ENCODE measurements at places on chromosomes 12 and 14.

DNA sequence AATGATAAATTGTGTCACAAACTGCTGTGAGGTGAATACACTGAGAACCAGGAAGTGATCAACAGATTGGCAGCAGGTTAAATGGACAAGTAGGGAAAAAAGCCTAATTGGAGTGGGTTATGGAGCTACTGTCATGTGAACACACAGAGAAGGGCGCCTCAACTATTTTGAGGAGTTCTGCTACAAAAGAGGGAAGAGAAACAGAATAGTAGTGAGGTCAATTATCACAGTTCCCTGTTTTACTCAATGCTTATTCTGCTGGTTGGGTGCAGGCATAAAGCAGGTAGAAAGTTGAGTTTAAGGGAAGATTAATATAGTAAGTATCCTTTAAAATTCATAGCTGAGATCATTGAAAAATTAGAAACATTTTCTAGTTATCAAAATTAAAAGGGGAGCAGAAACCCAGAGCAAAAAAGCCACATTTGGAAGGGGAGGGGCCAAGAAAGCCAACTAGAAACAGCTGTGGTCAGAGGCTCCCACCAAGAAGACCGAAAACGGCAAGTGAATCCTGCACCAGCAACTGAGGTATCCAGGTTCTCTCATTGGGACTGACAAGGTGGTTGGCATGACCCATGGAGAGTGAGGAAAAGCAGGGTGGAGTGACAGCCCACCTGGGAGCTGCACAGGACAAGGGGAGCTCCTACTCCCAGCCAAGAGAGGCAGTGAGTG, 105.7 kb downstream of the ZC3H14 start:
- peaks cover 5% of the 10 kb centered on the region for H3K27me3 ChIP-seq
- no peak for DNase-seq
- no peak overlapping the region for H3K4me3 ChIP-seq

DNA sequence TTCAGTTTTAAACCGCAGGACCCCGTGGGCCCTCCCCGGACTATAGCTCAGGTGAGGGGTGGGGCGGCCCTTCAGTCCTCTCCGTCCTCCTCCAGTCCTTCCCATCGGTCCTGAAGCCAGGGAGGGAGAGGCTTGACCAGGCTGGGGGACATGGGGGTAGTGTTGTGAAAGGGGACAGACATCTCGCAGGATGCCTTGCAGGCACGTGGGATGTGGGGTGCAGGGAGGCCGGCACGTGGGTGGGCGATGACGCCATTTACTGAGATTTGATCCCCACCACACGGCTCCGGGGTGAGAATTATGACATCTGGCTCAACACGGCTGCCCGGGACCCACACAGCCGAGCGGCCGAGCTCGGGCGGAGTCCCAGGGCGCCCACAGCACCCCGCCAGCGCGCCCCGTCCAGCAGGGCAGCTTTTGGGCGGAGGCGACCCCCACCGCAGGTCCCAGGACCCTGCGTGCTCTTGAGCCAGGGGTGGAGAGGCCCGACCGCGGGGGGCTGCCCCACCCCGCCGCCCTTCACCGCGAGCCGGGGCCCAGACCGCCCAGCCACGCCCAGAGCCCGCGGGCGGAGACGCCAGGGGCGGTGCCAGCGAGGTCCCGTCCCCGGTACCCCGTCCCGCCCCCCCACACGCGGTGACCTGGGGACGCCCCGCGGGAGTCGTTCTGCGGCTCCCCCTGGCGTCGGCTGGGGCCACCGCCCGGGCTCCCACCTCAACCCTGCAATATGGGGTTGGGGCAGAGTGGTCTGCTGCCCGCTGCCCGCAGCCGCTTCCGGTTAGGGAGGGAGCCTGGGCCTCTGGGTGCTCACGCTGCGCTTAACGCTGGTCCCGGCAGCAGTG, 3.3 kb upstream of the EXOC3L4 start:
- H3K4me3 ChIP-seq, result peak overlapping the region; percentile 68
- peak; percentile 64 for DNase-seq
- peak overlapping the region; percentile 36 for H3K27ac ChIP-seq
- H3K36me3 ChIP-seq, result no peaks in the 10 kb centered on the region

DNA sequence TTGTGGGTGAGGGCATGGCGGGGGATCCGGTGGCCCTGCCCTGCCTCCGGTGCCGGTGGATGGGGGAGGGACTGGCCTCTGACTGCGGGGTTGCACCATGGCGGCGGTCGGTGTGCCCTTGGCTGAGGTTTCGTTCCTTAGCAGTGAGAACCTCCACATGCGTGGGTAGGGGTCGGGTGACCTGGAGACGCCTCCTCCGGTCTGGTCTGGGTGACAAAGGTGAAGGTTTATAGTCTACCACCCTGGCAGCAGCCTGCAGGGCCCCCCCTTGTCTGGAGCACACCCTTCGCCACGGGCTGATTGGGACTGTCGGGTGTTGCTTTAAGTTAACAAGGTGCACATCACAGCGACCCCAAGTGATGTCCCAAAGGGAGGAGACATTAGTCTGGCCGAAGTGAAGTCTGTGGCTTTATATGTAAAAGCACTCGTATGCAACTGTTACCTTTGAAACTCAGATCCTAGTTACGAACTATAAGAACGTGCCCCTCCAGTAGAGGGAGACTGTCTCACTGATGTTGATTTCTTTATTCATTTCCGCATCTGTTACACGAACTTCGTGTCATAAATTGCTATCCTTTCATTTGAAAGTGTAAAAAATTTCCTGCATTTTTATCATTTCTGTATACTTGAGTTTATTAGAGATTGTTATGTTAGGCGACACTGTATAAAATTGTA, 74.4 kb downstream of the WDR20 start:
- peaks cover 34% of the 10 kb centered on the region for H3K36me3 ChIP-seq
- DNase-seq, result no peak
- no peak overlapping the region for H3K4me3 ChIP-seq
- no peaks in the 10 kb centered on the region for H3K27me3 ChIP-seq

- peaks cover 74% of the 10 kb centered on the region for H3K4me1 ChIP-seq
- peak overlapping the region; percentile 88 for H3K4me3 ChIP-seq
- H3K27ac ChIP-seq, result peak overlapping the region; percentile 94
- H3K36me3 ChIP-seq, result no peaks in the 10 kb centered on the region
These were observed 27.7 kb upstream of the HIGD1C start for GRCh38 chr12:50924439-50925341.

All from left ventricle myocardium inferior (tissue), 1 donor.